Cortex of kidney (tissue), 1 donor: ENCODE measurements at places on chromosomes 4 and X.

- DNase-seq, result no peak
Measured at GRCh38 chr4:33302321-33302720, 2582.2 kb downstream of the PCDH7 start.

DNA sequence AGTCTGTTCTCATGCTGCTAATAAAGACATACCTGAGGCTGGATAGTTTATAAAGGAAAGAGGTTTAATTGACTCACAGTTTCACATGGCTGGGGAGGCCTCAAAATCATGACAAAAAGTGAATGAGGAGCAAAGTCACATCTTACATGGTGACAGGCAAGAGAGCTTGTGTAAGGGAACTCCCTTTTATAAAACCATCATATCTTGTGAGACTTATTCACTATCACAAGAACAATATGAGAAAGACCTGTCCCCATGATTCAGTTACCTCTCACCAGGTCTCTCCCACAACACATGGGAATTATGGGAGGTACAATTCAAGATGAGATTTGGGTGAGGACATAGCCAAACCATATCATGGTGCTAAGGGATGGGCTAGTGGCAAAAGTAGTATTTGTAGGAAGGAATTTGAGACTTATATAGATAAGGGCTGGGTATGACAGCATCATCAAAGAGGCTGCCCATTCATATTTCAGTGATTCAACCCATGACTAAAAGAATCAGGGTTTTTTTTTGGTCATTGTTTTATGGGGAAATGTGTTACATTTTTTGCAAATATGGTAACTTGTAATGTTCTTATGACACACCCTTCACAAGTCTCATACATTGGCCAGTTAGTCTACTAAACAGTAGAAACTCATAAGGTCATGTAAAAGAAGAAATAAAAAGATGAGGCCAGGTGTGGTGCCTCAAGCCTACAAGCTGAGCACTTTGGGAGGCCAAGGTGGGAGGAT lies 34.7 kb downstream of the NUP62CL start:
- no peak for DNase-seq

- no peak for DNase-seq
Measured at GRCh38 chr4:1987721-1988326, 20.9 kb downstream of the NELFA start.

DNA sequence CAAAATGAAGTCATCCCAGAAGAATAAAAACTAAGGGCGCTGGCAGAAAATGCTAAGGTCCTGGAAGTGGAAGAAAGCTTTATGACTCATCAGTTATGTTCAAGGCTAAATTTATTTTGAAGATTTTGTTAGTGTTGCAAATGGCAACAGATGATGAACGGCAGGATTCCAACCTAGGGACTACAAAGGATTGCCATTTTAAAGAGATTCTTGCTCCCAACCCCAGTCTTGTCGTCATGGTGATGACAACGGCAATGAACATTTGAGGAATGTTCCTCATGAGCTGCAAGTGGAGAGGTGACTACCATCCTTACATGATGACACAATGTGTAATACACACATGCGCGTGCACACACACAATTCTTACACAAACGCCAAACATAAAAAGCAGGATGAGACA lies 54.4 kb upstream of the FTHL17 start:
- no peak for DNase-seq

GRCh38 chr4:7206385-7206784 lies 14.0 kb downstream of the SORCS2 start:
- DNase-seq, result no peak

DNA sequence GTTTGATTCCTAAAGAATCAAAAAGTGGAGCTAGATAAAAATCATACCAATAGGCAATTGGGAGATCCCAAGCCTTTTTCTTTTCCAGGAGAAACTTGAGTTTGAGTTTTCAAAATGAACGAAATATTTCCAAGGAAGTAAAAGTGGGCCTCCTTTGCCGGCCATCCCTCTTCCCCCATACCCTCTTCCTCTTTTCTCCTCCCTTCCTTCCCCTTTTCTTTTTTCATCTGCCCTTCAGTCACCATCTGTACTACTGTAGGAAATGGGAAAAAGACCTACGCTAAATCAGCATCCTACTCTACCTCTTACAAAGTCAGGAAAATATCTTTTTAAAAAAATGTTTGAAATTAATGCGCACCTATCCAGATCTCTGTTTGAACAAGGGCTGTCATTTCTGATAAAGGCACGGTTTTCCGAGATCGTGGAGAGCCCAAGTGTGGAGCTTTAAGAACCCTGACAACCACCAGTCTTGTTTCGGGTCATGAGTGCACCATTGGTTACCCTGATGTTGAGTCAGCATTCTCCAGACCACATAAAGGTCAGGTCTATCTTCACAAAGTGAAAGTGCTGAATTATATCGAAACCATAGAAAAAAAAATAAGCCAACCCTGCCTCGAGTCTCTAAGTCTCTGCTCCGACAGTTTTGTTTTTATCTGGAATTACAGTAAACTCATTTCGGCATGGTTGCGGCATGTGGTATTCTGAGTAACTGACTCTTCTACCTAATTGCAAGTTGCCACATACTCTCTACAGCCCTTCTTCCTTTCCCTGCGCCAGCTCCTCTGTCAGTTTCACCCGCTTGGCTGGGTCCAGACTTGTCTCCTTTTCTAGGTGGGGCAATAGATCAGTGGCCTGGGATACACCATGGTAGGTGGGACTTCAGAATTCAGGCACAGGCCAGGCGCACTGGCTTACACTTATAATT lies 140.2 kb upstream of the KLF3 start:
- no peak for DNase-seq

DNA sequence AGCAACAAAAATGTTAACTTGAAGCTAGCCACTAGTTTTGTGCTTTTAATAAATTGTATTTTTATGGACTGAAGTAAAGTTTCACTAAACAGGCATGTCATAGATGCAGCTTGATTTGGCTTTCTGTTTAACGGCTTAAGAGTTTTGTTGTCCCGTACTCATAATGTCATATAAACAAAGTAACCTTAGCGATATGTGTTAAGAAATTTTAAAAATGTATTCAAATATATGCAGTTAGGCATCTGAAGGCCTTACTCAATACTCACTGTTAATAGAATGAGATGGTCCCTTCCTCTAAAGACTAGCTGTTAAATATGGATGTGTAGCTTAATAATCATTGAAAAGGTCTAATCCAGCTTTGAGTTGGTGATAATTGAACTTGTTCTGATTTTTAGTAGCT lies 1.0 kb upstream of the SCLT1 start:
- no peak for DNase-seq

DNA sequence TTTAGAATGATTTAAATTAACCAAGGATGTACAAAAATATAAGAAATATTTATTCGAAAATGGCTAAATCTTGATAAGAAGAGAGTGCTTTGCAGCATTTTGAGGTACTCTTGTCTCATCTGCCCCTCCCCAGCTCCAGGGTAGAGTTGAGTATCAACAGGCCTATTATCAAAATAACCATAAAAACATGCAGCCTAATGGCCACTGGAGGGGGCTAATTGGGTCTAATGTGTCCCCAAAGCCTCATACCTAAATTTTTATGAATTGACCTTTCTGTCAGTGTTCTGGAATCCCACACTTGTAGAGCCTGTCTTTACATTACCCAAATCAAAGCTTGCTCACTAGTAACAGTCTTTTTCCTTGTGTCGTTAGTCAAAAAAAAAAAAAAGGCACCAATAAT lies 544.9 kb upstream of the CPXCR1 start:
- DNase-seq, result no peak

DNA sequence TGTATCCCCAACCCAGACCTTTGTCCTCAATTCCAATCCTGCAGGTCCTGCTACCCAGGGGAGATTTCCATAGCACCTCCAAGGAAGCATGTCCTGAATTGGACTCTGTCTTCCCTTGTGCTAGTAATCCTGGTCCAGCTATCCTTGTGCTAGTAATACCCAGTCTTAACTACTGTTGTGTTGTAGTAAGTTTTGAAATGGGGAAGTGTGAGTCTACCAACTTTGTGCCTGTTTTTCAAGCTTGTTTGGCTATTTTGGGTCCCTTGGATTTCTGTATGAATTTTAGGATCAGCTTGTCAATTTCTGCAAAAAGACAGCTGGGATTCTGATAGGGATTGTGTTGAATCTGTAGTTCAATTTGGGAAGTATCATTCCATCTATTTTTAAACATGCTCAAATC lies 51.4 kb downstream of the CD99L2 start:
- no peak for DNase-seq

- no peak for DNase-seq
Measured at GRCh38 chrX:130385520-130385919, at the start of gene GPR119. TSS of gene GPR119 (minus strand) at chrX:130385674. CDS start at chrX:130385447, 227 bp downstream.

- DNase-seq, result no peak
Measured at GRCh38 chr4:57172065-57172464, 61.9 kb upstream of the IGFBP7 start.

DNA sequence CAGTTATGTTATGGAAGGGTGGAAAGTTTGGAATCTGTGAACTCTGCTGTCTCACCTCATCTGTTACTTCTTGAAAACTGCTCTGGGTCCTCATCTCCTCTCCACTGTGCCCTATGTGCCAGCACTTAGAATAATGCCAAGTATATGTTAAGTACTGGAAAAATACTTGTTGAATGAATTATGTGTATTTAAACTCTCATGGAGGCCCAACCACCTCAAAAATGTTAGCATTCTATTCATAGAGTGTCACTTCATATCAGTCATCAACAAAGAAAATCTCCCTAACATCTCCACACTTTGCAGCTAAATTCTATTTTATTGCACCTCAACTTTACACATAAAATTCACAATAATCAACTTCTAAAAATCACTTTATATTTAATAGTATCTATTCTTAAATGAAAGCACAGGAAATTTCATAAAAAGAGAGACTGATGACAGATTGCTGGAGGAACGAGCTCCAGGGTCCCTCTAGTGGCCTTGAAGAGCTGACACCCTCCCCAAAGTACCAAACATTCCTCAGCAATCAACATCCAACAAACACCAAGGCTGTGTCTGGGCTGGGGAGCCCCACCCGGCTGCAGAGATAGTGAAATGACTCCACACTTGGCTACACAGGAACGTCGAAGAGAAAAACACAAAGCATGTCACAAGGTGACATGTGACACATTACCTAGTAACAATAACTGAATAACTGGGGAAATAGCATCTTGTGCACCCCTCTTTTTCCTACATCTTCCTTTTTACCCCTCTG lies 45.8 kb downstream of the SLC39A8 start:
- no peak for DNase-seq

DNA sequence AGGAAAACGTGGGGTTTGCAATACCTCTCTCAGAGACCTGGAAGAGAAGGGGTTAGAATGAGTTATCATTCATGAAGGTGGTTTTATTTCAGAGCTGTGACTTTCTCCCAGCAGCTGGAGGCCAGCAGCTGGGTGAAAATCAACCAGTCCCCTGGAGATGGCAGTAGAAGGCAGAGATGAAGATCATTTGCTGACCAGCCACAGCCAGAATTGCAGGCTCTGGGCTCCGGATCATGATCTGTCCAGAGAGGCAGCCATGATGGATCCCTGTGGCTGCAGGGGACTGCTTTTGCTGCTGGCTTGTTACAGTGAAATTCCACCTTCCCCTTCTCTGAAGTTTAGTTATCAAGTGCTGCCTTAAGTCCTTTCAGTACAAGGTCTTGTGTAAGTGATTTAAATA lies 46.9 kb upstream of the TAB3 start:
- no peak for DNase-seq

- no peak for DNase-seq
Measured at GRCh38 chr4:118099106-118099505, 64.8 kb downstream of the NDST3 start.

DNA sequence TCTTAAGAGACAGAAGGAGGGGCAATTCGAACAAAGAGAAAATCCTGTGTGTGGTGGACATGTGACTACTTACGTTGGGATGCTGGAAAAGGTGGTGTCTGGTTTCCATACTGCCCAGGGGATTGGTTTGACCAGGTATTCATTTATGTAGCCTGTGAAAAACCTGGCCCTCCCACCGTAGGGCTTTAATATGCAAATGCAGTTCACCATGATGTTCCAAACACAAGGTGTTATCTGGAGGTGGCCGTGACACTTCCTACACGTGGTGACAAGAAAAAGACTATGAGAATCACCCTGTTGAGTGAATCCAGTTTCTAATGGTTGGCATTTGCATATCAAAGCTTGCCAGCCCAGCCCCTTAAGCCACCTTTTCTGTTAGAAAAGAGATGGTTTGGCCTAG lies 27.9 kb downstream of the UGT2B4 start:
- DNase-seq, result no peak

DNA sequence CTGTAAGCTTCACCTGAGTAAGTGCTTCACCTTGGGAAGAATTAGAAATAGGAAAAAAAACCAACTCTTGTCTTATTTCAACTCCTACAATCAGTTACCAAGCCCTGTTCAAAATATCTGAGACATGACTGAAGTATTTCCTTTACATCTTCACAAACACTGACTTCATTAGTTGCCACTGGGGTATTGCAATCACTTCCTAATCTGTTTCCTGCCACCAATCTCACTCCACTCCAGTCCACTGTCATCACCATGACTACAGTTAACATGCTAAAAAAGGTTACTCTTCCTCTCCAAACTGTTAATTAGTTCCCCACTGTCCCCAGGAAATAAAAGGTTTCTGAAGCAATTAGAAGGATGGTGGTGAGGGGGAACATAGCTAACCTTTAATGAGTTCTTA lies 3.3 kb upstream of the SUPT20HL1 start:
- DNase-seq, result no peak

DNA sequence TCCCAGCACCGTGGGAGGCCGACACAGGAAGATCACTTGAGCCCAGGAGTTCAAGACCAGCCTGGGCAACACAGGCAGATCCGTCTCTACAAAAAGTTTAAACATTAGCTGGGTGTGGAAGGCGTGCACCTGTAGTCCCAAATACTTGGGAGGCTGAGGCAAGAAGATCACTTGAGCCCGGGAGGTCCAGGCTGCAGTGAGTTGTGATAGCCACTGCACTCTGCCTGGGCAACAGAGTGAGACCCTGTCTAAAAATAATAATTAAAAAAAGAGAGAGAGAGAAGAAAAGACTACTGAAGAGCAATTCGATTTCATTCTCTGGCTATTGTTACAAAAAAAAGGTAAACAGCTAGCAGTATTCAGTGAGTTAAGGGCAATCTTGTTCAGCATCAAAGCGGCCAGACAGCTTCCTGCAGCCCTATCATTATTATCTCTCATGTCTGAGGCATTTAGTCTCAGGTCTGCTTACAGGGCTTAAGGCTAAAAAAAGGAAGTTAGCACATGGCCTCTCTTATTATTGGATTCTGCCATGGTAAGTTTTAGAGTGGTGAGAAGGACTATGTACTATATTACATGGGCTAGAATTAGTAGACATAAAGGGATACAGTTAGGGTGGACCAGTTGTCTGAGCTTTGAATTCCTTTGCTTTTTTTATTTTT lies 37.9 kb downstream of the ARHGEF6 start:
- no peak for DNase-seq

GRCh38 chrX:53704294-53704693 lies 17.8 kb upstream of the HUWE1 start:
- DNase-seq, result no peak

DNA sequence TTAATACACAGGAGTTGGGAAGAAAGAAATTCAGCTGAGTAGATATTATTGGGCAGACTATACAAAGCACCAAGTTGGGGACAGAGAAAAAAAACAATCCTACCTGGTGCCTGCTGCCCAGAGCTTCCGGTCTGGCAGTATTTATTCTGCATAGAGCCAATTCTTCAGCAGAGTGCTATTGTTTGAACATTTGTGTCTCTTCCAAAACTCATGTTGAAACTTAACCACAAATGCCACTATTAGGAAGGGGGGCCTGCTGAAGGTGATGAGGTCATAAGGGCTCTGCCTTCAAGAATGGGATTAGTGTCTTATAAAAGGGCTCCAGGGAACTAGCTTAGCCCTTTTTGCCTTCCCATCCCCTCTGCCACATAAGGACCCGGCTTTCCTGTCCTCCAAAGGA lies 136.2 kb downstream of the EVC2 start:
- no peak for DNase-seq
